ENCODE measurements at places on chromosomes 3 and 15. TPM values are rescaled to one million over a fixed set of nuclear protein-coding genes. Genes with fewer than 3 reads are reported as not detected.
A peak's percentile ranks its signal among the peaks of the same experiment; 100 is the strongest.

Gene CFAP92
- 1.1 TPM for polyA plus RNA-seq

DNA sequence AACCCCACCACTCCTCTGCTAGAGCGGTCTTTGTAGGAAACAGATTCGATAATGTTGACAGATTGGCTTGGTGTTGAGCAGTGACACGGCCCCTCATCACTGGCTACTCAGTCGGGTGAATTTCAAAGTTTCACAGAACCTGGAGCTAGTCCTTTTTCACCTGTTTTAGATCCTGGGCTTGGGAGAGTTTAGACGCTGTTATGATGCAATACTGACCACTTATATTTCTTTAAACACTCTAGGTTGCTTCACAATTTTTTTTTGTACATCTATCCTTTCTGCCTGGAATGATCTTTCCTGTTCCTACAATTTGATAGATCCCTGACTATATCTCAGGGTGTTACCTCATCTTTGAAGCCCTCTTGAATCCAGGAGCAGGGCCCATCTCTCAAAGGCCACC is 97.1 kb upstream of the ATP10A start:
- DNase-seq: no peak

DNA sequence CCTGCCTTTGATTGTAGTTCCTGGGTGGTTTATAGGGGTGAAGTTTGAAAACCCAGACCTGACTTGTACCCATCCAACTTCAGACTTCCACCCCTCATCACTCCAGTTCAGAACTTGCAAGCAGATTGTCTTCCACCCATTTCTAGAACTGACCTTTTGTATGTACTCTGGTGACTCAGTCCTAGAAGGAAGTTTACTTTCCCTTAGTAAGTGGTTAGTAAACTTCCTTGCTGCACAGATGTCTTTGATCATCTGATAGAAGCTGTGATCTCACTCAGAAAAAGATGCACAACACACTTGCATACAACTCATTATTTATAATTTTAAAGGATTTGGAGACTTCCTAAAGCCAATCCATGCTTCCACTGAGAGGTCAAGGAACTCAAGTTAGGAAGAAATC is 368.0 kb downstream of the MFSD1 start:
- DNase-seq: no peak

- DNase-seq: no peak
Observed at GRCh38 chr3:107588217-107588616, 65.5 kb downstream of the BBX start.

DNA sequence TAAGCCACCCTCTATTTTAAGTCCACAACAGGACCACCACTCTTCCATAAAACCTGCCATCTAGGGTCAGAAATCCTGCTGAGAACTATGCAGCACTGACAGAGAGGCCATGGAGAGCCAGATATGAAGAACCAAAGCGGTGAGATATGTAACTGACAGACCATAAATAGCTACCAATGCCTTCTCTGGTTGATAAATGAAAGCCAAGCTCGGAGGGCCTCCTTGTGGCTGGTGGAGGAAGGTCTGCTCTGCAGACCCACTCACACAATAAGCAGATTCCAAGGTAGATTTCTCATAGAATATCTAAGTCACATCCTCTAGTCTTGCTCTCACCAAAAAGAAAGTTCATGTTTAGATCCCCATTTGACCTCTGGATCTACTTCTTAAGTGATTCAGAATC is 38.9 kb downstream of the RYK start:
- DNase-seq: peak; percentile 40

DNA sequence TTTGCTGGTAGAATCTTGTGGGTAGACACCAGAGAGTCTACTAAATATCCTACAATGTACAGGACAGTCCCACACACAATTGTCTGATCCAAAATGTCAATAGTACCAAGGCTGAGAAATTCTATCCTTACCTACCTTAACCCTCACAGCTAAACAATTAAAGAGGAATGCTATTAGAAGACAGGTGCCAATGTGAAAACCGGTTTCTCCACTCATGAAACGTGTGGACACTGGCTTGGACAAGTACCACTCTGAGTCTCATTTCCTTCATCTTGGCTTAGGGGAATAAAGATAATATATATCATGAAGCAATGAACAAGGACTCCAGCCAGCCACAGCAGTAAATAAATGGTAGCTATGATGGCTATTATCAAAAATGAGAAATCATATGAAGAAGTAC is 90.2 kb downstream of the RFTN1 start:
- DNase-seq: no peak

GRCh38 chr3:186589121-186589520 is 18.6 kb downstream of the DNAJB11 start:
- no peak for DNase-seq

GRCh38 chr15:63985221-63986184 is 60.8 kb downstream of the DAPK2 start:
- no peak for DNase-seq

DNA sequence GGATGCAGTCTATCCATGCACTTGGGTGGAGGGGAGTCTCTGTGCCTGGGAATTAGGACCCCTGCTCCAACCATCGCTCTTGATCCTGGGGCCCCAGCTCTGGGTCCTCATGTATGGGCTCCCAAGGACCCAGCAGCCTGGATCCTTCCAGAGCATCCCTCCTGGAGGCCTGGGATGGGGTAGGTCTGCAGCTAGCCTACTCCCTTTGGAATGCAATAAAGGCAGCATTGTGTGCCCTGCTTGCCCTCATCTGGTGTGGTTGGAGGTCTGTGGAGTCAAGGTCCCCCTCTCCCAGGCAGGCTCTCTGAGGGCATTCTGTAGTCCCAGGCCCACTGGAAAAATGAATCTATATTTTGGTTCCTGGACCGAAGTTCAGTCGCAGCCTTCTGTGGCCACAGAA is 15.0 kb upstream of the SLC28A1 start:
- no peak for DNase-seq

DNA sequence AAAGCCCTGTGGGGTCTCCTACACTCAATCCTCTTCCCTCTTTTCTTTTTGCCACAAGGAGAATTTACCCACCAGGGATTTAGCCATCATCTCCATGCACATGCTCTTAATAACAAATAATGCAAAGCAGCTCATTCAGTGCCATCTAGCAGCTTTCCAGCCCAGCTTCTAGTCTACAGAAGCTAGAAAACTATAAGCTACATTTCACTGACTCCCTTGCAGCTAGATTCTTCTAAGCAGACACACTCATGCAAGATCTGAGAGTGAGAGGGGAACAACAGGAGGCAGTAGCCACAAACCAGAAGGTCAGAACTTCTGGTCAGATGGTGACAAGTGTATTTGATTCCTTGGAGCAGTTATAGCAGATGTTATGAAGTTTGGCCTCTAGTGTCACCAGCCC is 25.5 kb downstream of the OSBPL10 start:
- DNase-seq: no peak

Gene TGFBR2
- polyA plus RNA-seq: 58.2 TPM

- no peak for DNase-seq
Observed at GRCh38 chr3:38978729-38979128, 73.0 kb downstream of the SCN11A start.

Gene SLC28A2
- polyA plus RNA-seq: 0.21 TPM

Gene RYK
- 69.4 TPM for polyA plus RNA-seq

- DNase-seq: no peak
Observed at GRCh38 chr3:80750637-80751036, 982.8 kb upstream of the ROBO1 start.

- DNase-seq: no peak
Observed at GRCh38 chr3:53040351-53040820, 5.5 kb downstream of the SFMBT1 start.

GRCh38 chr3:47042231-47042791 is 62.8 kb downstream of the NBEAL2 start:
- no peak for DNase-seq

- DNase-seq: no peak
Observed at GRCh38 chr3:146214493-146214892, 36.4 kb downstream of the PLSCR4 start.

GRCh38 chr3:87025661-87026645 is 35.0 kb upstream of the VGLL3 start:
- DNase-seq: no peak

DNA sequence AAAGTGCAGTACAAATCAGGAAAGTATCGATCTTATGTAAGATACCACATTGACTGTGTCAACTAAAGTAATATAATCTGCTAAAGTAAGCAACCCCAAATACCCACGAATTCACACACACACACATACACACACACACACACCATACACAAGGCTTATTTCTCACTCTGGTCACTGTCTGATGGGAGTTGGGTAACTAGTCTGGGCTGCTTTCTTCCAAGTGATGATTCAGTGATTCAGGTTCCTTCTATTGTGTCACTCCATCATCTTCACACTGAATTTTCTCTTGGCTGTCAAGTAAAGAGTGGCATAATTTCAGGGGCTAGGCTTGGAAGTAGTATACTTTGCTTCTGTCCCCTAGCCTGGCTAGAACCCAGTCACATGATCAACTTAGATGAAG is 104.8 kb upstream of the CCDC54 start:
- DNase-seq: no peak

Gene ASB7
- not detected for polyA plus RNA-seq

Gene HOMER2
- polyA plus RNA-seq: 46.2 TPM

Gene SELENOT
- 50.6 TPM for polyA plus RNA-seq

DNA sequence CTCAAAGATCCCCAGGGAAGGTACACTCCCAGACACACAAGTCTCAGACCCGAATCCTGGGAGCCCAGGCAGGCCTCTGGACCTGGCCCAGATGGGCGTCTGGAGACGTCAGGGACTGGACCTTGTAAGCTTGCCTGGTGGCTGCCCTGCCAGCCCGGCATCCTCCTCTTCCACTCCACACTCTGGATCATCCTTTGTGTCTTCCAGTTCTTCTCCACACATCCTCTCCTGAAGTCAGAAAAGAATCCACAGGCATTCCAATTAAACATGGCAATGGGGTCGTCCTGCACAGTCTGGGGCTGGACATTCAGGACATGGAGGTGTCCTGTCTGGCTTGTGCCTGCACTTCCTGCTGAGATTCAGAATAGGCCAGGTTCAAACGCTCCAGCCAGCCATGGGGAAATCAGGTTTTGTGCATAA is 208.8 kb upstream of the IGF1R start:
- no peak for DNase-seq

DNA sequence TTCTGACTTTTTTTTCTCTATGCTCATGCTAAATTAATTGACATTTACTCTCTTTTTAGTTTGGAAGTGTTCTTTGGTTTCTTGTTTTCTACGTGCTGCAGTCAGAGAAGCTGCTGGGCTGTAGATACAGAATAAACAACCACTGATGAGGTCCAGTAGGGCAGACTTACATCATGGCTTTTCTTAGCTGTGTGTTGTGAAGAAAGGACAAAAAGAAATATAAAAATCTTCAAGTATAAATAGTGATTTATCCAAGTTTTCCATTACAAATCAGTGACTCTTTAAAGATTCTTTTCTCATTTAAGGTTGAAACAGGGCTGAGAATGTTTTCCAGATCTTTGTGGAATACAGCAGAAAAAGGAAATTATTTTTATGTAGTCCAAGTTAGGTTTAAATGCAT is 122.2 kb downstream of the CMSS1 start:
- DNase-seq: no peak

DNA sequence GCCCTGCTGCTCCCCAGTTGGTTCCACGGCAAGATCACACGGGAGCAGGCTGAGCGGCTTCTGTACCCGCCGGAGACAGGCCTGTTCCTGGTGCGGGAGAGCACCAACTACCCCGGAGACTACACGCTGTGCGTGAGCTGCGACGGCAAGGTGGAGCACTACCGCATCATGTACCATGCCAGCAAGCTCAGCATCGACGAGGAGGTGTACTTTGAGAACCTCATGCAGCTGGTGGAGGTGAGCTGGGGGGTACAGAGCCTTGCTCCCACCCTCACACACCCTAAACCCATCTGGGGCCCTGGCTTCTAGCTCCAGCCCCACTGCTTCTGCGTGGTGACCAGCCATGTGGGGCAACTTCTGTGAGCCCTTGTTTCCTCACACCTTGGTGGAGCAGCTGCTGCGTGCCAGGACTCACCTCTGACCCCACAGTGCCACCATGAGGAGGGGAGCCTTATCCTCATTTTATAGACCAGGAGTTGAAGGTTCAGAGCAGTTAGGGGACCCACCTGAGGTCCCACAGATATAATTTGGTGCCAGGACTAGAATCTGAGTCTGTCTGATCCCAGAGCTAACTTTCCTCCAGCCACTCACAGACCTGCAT is 13.3 kb upstream of the LMAN1L start:
- no peak for DNase-seq

DNA sequence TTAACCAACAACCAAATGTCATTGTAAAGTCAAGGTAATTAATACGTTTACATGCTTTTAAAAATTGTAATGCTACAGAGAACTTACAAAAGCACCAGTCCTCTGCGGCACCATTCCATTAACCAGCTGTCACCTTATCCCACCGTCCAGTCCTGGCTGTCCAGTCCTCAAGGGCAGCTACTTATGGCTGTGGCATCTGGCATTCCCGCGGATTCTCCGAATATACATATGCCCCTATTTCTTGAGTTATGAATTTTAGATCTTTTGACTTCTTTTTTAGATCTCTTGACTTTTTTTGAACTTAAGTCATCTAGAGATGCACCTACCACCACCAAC is 382 bp upstream of the POMGNT2 start:
- DNase-seq: no peak

DNA sequence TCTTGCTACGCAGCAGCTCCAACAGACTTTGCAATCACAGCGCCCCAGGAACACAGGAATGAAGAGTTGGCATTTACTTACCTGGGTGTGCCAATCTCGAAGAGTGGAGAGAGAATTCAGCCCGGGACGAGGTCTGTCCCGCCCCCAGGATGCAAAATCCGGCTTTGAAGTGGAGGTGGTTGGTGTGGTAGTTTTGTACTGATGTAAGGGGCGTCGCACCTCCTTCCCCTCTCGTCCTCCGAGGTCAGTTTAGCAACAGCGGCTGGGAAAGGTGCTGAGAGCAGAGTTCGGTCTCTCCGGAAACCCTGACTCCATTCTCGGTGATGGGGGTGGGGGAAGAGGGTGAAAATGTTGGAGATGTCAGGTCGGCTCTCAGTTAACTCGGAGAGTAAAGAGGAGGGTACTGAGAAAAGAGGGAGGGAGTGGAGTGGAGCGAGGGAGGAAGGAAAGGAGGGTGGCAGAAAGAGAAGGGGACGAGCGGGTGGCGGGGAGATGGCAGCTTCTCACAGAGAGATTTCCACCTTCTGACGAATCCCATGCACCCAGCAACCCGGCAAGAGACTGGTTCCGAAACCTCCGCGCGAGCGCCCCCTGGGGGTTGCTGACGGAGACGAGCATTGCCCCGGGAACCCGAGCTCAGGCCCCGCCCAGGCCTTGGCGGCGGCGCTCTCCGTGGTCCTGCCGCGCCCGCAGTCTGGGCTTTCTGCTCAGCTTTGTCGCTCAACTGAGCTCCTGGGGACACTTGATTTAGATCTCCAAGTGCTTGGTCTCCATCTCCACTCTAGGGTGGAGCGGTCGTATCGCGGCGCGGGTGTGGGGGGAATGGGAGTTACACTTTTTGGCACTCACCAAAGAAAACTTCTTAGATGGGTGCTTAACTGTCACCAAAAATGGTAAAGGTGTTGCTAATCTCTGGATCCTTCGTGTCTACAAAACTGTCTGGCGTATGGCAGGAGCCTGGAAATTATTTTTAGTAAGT is at the start of gene CPNE4:
TSS of gene CPNE4 (minus strand) at position 529 of the 979 bp plus-strand sequence.
- peak; percentile 69 for DNase-seq
